Stimulated activated CD4-positive, alpha-beta T cell treated with anti-CD3 and anti-CD28 coated beads, Interleukin-15, amount 100 ng/mL, for 1 hour (primary cell): ENCODE measurements at places on chromosomes 3 and 15.

DNA sequence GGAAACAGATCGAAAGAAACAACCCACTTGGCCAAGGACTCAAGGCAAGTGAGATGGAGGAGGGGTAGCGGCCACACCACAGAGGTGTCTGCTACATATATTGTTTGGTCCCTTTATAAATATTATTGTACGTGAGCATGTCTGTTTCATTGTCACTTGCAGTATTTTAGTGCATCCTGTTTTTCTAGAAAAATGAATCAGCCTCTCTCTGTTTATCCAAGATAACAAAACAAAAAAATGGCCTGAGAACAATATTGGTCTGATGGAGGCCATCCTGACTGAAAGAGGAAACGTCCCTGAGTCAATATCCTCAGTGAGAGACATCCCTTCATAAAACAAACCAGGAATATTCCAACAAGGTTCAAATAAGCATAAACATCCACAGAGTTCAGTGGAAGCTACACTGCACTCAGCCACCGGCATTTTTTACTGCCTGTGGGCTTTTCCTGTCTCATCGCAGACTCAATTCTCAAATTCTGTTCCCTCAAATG lies 42.0 kb downstream of the WWTR1 start:
- no peak for DNase-seq

GRCh38 chr3:17714473-17714872 lies 28.0 kb downstream of the TBC1D5 start:
- DNase-seq: no peak

- no peak for DNase-seq
Observed at GRCh38 chr3:36147934-36148558, 232.3 kb upstream of the STAC start.

GRCh38 chr15:25734680-25735355 lies 128.3 kb downstream of the ATP10A start:
- no peak for DNase-seq

- DNase-seq: no peak
Observed at GRCh38 chr3:52782412-52783210, 5.2 kb downstream of the ITIH1 start.

GRCh38 chr3:4680227-4680691 lies 187.1 kb downstream of the ITPR1 start:
- no peak for DNase-seq

- DNase-seq: no peak
Observed at GRCh38 chr15:100340721-100341238, 995 bp downstream of the ADAMTS17 start.

DNA sequence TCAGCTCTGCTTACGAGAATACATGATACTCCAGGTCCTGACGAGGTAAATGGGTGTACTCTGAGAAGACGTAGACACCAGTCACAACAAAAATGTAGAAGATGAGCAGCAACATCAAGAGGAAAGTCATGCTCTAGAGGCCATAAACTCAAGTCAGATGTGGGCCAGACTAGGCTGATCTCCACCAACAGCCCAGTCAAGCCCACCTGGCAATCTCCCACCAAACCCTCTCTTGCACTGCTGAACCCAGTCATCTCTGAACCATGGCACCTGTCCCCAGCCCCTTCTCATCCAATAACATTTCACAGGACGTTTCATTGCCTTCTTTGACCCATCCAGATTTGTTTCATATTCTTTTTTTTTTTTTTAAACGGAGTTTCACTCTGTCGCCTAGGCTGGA lies 10.8 kb upstream of the PDIA3 start:
- DNase-seq: no peak

DNA sequence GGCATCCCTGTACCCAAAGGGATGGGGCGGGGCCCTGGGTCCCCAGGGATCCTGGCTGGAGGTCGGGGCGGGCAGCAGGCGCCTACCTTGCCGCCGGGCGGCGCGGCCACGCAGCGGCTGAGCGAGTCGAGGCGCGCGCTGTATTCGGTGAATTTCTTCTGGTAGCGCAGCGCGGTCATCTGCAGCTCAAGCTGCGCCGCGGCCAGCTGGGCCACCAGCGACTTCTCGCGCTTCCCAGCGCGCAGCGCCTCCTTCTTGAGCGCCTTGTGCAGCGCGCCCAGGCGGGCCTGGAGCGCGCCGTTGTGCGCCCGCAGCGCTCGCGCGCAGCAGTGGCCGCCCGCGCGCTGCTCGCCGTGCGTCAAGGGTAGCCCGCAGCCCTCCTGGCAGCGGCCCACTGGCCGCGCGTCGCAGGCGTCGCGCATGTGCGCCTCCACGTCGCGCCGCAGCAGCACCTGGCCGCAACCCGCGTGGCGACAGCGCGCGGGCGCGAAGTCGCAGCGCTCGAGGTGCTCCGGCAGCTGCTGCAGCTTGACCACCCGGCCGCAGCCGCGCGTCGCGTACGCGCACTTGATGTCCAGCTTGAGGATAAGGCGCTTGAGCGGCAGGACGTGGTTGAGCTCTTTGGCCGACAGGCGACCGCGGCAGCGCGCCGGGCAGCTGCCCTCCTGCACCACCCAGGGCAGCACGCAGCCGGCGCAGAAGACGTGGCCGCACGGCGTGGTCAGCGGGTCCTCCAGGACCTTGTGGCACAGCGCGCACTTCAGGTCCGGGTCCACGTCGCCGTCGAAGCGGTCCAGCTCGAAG lies 522 bp downstream of the PDZRN3 start:
- no peak for DNase-seq

DNA sequence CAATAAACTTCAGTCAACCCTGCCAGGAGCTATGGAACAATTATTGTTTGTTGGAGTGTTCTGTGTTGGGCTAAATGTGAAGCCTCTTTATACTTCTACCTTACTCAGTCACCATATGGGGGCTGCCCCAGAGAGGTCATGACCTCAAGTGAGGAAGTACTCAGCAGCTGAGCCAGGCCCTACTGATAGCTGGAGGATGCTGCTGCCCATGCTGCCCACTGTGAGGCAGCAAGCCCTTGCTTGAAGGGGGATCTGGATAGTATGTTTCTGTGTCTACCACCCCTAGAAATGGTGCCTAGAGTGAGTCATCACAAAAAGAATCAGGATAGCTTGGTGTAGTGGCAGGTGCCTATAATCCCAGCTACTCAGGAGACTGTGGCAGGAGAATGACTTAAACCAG lies 4.5 kb upstream of the RPL24 start:
- DNase-seq: no peak

- DNase-seq: no peak
Observed at GRCh38 chr15:25899870-25900269, 36.7 kb upstream of the ATP10A start.

- no peak for DNase-seq
Observed at GRCh38 chr15:56254265-56254664, 10.6 kb upstream of the RFX7 start.

GRCh38 chr15:81686021-81686420 lies 312.0 kb upstream of the TMC3 start:
- no peak for DNase-seq

- no peak for DNase-seq
Observed at GRCh38 chr3:126081618-126082361, 2.1 kb downstream of the SLC41A3 start.

GRCh38 chr3:155228676-155229075 lies 64.8 kb downstream of the STRIT1 start:
- DNase-seq: no peak

- DNase-seq: no peak
Observed at GRCh38 chr3:126446301-126446700, 29.4 kb downstream of the ZXDC start.
